Stimulated activated naive B cell treated with anti-CD40 and anti-IgM and Interleukin-4, amounts not matched to agents 10 μg/mL and 1 μg/mL and 100 μg/mL, for 72 hours (primary cell): ENCODE measurements at places on chromosomes 2 and 18.

GRCh38 chr18:77130229-77131099, 2.1 kb downstream of the MBP start:
- H3K4me3 ChIP-seq = peak overlapping the region; percentile 97
- H3K4me1 ChIP-seq = peaks cover 80% of the 10 kb centered on the region
- H3K27me3 ChIP-seq = no peaks in the 10 kb centered on the region

DNA sequence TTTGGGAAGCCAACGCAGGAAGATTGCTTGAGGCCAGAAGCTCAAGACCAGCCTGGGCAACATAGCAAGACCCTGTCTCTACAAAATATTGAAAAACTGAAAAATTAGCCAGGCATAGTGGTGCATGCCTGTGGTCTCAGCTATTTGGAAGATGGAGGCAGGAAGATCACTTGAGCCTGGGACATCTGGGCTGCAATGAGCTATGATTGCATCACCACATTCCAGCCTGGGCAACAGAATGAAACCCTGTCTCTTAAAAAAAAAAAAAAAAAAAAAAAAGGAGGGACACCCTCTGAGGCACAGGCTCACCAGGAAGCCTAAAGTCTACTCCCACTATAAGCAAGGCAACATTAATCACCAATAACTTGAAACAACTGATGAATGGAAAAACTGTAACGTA, 151.1 kb downstream of the CCDC148 start:
- no peaks in the 10 kb centered on the region for H3K27me3 ChIP-seq
- no peaks in the 10 kb centered on the region for H3K36me3 ChIP-seq
- H3K27ac ChIP-seq = no peak overlapping the region
- DNase-seq = no peak

GRCh38 chr18:8609659-8610458, 622 bp downstream of the RAB12 start:
- H3K27ac ChIP-seq = peak overlapping the region; percentile 76
- DNase-seq = no peak
- H3K27me3 ChIP-seq = no peaks in the 10 kb centered on the region
- H3K4me3 ChIP-seq = peak overlapping the region; percentile 79

DNA sequence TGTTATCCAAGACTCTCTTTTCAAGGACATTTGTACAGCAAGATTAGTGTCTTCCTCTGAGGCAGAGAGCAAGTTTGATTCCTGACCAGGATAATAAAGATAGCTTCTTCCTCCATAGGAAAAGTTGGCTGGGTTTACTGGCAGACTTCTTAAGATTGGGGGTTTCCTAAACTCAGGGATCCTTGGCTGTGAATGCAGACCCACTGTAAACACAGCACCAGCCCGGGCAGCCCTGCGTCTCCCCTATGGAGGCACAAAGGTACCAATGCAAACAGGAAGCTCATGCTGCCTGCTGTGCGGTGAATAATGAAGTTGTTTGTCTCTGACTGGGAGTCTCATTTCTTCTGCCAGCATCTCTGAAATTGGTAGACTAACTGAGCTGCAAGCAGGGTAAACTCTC, 96.2 kb upstream of the ARHGAP28 start:
- no peaks in the 10 kb centered on the region for H3K4me1 ChIP-seq
- no peak for DNase-seq
- H3K27me3 ChIP-seq = no peaks in the 10 kb centered on the region
- H3K27ac ChIP-seq = no peak overlapping the region

- peaks cover under 1% of the 10 kb centered on the region for H3K4me1 ChIP-seq
- H3K27ac ChIP-seq = no peak overlapping the region
- H3K4me3 ChIP-seq = no peak overlapping the region
- no peak for DNase-seq
Observed at GRCh38 chr2:72131916-72132841, 15.5 kb downstream of the CYP26B1 start.
